ENCODE measurements at places on chromosomes 12 and 14. TPM values are rescaled to one million over a fixed set of nuclear protein-coding genes. Genes with fewer than 3 reads are reported as not detected.

Gene REP15
- total RNA-seq = 0.78 TPM

Gene CLMN
- 4.1 TPM for total RNA-seq

Gene CYP27B1
- 10.4 TPM for total RNA-seq

Gene RNU4-1
- under 0.01 TPM for total RNA-seq

Gene PTPN6
- 21.0 TPM for total RNA-seq

Gene RNASE8
- total RNA-seq = not detected

Gene ALG10B
- total RNA-seq = 9.2 TPM

Gene CLEC12A
- total RNA-seq = not detected

Gene SOAT2
- total RNA-seq = not detected

Gene OAS2
- total RNA-seq = 0.33 TPM

Gene ALDH1L2
- 2.9 TPM for total RNA-seq

Gene C12orf50
- total RNA-seq = not detected

Gene IL26
- not detected for total RNA-seq

Gene HRK
- not detected for total RNA-seq

Gene NACA
- 1,186 TPM for total RNA-seq

Gene WNT1
- total RNA-seq = not detected

Gene OTX2
- not detected for total RNA-seq

Gene HOXC13
- total RNA-seq = not detected

Gene IL31
- total RNA-seq = not detected

Gene CCDC177
- total RNA-seq = not detected

Gene ENDOU
- total RNA-seq = 3.4 TPM

Gene LAG3
- 0.14 TPM for total RNA-seq

Data from airway epithelial cell (primary cell).